ENCODE measurements at places on chromosomes 12 and 14. TPM values are rescaled to one million over a fixed set of nuclear protein-coding genes. Genes with fewer than 3 reads are reported as not detected.

PDE3A gene
- total RNA-seq, result 18.3 TPM

RAPGEF3 gene
- 8.4 TPM for total RNA-seq

IL22 gene
- total RNA-seq, result not detected

PRH2 gene
- not detected for total RNA-seq

MYF6 gene
- 136 TPM for total RNA-seq

FOXJ2 gene
- 9.4 TPM for total RNA-seq

ANKS1B gene
- 10.4 TPM for total RNA-seq
